NCI-H1417 (cell line): ENCODE measurements at places on chromosomes 16 and 17.

DNA sequence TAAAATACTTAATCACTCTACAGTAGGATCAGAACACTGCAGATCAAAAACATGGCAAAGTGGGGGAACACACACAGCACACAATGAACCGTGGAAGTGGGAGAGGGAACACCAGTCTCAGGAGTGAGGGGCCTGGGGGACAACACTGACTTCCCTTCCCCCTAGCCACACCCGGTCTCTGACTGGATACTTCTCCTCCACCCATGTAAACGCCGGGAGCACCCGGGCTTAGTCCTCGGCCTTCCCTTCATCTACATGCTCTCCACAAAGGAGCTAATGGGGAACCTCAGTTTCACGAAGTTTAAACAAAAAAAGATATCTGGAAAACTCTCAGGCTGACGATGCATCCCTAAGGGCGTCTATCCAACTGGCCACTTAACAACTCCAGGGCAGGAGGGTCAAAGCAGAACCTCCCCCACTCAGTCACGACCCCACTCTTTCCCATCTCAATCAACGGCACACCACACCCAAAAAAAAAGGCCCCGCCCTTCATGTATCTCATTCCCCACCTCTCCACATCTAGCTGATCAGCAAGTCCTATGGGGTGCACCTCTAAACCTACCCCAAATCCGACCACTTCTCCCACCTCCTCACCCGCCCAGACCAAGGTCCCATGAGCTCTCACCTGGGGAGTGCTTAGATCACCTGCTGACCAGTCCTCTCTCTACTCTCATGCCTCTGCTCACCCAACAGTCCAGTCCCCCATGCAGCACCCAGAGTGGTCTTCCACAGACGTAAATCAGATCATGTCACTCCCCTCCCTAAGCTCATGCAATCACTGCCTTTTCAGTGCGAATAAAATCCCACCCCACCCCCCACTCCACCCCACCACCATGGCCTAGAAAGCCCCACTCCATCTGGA is 7.4 kb downstream of the ZDHHC7 start:
- DNase-seq: no peak

DNA sequence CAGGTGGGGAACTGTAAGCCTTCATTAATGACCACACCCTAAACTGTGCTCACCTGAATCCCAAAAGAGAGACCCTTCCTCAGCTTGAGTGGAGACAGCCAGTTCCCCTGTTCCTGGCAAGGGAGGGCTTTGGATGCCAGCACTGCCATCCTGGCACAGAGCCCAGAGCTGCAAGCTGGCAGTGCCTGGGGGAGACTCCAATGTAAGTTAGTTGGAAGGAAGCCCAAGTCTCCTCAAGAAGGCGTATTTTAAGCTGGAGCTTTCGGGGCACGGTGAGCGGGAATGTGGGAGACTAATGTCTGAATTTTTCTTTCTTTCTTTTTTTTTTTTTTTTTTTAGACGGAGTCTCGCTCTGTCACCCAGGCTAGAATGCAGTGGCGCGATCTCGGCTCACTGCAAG is 4.7 kb downstream of the CDC42EP4 start:
- no peak for DNase-seq

DNA sequence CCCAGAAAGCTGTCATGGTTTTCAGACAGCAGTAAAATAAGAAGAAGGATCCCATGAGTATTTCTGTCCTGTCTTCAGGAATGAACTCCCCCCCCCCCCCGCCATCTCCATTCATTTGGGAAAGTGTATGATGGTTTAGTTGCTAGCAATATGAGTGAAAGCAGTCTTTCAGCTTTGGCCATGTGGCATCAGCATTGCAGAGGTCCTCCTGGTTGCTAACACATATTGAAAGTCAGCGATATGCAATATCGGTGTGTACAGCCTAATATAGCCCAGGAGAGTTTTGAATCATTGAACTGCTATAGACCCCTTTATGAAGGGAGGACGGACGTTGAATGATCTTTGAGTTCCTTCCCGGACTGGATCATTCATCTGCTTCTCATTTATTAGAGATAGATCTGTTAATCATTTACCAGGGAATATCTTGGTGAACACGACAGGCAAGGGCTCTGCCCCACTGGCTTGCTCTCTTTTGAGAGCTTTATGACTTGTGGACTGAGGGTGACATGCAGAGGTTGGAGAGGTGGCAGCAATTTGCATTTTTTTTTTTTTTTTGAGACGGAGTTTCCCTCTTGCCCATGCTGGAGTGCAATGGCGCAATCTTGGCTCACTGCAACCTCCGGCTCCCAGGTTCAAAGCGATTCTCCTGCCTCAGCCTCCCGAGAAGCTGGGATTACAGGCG is 25.2 kb downstream of the DEF8 start:
- DNase-seq: no peak

DNA sequence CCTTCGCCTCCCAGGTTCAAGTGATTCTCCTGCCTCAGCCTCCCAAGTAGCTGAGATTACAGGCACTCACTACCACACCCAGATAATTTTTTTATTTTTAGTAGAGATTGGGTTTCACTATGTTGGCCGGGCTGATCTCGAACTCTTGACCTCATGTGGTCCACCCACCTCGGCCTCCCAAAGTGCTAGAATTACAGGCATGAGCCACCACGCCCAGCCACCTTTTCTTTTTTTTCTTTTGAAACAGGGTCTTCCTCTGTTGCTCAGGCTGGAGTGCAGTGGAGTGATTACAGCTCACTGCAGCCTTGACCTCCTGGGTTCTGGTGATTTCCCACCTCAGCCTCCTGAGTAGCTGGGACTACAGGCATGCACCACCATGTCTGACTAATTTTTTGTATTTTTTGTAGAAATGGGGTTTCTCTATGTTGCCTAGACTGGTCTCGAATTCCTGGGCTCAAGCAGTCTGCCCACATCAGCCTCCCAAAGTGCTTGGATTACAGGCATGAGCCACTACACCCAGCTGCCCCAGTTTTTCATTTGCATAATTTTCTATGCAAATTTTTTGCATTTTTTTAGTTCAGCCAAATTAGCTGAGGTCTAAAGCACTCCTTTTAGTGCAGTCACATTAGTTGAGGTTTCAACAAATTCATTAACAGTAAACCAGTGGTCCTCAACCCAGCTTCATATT is 11.3 kb downstream of the WWP2 start:
- no peak for DNase-seq

DNA sequence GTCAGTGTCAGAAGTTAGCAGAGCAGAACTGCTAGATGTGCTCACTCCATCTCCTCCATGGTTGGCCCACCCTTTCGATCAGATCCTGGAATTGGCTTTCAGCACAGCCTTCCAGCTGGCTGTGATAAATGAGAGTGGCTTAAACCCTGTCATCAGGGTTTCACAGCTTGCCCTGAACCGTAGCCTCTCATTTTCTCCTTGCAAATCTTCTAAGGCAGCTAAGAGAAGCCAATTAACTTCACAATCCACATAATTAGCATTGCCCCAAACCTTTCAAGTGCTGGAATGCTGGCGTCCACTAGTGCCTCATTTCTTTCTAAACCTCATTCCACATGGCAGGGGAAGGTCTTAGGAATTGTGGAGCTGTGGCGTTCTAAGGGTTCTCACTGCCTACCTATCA is 21.7 kb downstream of the MILR1 start:
- no peak for DNase-seq

- no peak for DNase-seq
These were observed 10.6 kb downstream of the PEMT start for GRCh38 chr17:17580662-17581470.

DNA sequence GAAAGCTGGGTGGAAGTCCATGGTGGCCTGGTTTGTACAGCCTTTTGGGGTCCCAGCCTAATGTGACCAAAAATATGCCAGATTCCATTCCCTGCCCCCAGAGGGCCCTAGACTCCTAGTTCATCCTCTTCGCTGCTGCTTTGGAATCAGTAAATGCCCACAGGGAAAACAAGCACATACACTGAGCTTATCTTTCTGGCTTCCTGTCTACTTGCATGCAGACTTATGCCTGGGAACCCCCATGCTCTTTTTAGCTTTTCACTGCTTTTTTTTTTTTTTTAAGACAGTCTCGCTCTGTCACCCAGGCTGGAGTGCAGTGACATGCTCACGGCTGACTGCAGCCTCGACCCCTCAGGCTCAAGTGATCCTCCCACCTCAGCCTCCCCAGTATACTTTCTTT is 6.2 kb upstream of the CD300LG start:
- DNase-seq: peak; percentile 19

DNA sequence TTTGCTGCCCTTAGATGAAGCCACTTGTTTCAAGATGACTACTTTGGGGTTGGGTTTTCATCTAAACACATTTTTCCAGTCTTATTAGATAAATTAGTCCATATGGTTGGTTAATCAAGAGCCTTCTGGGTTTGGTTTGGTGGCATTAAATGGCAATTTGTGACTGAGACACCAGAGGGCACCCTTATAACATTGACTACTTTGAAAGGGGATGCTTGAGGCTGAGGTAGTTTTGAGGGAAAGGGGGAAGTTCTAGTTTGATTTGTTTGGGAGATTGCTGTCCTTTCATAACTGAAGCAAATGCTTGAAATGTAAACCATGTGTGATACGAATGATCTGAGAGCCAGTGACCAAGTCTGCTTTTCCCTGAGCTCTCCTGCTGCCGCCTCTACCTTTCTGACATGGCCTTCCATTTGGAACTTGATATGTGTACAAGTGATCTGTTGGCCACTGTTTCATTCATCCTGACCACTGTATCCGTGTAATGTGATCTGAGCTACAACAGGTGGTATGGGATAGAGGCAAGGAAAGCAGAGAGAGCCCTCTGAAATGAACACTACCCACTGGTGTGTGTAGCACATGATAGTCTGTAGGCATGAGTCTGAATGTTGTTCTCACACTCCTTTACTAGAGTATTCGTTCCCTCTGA is 5.8 kb upstream of the RARA start:
- peak; percentile 24 for DNase-seq

DNA sequence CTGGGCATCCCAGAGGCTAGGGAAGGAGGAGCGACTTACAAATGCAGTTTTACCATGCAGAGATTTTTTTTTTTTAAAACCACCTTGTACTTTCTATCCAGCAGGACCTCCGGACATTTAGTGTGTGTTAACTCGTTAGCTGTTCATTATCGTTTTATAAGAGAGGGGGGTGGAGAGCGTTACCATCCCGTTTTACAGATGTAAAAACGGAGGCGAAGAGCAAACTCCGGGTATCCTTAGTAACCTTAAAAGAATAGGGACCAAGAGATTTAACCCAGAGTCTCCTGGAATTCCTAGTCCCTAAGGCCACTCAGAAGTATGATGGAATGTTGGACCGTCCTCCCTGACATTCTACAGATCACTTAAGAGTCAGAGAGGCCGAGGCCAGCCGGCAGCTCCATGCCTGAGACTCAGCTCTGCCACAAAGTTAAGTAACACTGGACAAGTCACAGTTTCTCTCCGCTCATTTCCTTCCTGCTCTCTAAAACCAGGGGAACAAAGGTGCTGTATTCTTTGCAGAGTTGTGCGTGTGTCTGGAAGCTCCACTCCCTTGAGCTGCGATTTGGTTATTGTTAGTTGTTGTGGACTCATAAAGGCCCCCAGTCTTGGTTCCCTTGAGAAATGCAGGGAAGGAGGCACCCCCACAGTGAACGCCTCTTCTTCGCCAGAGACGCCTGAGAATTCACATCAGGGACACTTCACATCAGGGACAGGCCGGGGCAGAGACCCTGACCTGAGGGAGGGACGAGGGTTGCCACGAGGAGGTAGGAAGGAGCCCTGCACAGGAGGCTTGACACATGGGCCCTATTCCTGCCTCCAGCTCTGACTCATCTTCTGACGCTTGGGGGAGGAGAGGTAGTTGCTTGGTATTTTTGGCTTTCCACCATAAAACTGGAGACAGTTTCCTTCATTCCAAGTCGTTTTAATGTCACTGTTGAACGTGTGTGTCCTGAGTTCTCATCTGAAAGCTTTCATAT is 1.2 kb downstream of the DUSP14 start:
- no peak for DNase-seq

- DNase-seq: no peak
These were observed 14.9 kb downstream of the TFAP4 start for GRCh38 chr16:4257646-4258556.

DNA sequence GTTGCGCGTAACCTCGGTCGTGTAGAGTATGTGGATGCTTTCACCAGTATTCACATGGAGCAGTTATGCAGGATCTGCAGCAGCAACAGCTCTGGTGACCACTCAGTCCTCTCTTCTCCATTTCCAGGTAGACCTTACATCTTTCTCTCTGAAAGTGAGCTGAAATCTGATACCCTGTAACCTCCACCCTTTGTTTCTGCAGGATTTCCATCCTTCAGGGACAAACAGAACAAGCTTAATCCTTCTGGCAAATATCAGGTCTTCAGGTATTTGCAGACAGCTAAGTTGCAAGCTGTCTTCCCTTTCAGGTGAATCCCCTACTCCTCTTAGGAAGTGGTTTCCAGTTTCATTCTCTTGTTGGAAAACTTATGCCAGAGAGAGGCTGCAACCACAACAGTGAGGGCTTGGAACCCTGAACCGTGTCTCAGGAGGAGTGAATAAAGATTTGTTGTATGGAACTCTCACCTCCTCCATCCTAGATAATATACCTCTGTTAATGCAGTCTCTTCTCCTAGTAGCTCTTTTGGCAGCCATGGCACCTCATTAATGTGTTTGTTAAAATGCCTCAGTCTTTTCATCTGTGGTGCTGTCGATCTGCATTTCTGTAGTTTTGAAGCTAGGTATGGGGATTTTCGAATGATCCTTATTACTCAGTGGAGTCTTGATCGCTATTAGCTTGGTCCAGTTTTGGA is 172.5 kb downstream of the PRKCA start:
- peak; percentile 51 for DNase-seq

DNA sequence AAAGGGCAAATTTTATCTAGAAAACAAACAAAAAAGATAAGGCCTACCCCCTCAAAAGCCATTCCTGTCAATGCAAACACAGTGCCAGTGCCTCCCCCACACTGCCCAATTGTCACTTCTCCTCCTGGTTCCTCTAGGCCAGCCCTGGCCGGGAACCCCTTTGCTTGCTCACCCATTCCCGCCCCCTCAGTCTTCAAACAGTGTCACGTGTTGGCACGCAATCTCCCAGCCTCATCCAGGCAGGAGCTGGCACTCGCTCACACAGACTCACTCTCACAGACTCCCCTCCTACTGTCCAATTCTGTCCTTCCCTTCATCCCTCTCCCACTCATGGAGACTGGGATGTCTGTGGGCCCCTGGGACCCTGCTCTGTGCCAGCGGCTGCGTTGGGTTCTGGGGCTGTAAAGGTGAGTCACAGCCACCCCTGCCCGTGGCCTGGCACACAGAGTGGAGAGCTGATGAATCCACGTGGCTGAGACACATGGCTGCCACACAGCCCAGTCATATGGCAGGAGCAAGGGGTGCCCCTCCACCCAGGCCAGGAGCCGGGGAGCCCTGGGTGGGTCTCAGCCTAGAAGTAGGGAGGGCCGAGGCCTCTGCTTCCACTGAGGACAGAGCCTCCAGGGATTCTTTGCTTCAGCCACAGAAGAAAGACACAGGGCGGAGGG is 54.8 kb downstream of the VAC14 start:
- no peak for DNase-seq

DNA sequence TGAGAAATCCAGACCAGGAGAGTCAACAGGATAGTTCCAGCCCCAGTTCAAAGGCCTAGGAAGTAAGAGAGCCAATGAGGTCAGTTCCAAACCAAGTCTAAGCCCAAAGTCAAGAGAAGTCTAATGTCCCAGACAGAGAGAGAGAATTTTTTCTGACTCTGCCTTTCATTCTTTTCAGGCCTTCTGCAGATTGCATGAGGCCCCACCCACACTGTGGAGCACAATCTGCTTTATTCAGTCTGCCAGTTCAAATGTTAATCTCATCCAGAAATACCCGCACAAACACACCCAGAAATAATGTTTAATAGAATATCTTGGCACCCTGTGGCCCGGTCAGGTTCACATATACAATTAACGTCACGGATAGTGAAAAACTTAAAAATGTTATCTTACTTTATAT is 962.4 kb upstream of the SOX9 start:
- no peak for DNase-seq
